ENCODE measurements at places on chromosomes 2 and 18. TPM values are rescaled to one million over a fixed set of nuclear protein-coding genes. Genes with fewer than 3 reads are reported as not detected.

- DNase-seq: no peak
These were observed 104.3 kb downstream of the KYNU start for GRCh38 chr2:142981756-142982155.

The ABCB11 gene
- total RNA-seq: 0.05 TPM

DNA sequence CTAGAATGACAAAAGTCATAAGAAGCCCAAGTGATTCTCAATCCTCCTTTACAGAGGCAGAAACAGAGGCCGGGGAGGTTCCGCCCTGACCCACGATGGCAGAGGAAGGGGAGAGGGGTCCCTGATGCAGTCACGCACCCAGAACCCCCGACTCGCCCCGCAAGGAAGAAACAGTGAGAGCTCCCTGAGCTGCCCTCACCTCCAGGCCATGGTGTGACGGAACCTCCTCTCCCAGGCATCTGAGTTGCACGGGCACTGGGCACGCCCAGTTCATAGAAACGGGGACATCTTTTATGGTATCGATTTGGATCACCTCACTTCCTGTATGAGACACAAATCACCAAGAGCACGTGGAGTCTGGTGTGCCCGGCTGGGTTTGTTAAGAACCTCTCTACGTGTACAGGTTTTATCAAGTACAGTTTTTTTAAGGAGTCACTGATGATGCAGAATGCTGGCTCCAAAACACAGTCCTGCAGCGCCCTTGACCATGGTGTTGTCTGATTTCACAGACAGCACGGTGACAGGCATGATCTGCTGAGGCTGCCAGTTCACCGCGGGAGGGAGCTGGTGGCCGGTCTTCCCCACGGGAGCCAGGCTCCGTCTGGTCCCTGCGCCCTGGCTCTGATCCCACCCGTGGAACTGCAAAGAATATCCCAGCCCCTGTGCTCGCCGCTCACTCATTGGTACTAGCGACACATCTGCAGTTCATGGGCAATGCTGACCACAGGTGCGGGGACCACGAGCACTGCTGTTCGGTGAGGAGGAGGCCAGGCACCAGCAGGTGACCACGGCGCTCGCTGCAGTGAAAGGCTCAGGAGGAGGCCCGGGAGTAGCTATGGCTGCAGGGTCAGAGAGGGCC, 35.6 kb downstream of the PXDN start:
- no peak for DNase-seq

- no peak for DNase-seq
These were observed 47.5 kb downstream of the LMAN2L start for GRCh38 chr2:96692094-96692971.
